ENCODE measurements at places on chromosomes 7 and 10.

DNA sequence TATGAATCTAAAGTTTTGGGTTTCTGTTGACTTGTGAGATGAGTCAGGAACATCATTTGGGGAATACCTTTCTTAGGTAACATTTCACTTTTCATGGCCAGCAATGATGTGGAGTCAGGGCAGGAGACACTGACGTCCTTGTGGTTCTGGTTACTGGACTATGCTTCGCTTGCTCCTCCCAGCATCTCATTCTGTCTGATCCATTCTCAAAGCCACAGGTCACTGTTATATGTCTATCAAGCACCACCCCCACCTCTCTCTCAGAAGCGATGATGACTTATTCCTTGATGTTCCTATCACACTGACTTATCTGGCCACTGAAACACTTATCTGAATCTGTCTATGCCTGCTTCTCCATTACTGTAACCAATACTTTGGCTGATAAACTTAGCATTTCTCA is 51.6 kb downstream of the TES start:
- DNase-seq = no peak

GRCh38 chr7:84105586-84105985 is 89.0 kb downstream of the SEMA3A start:
- DNase-seq = peak; percentile 24

GRCh38 chr10:46247808-46248569 is 38.8 kb upstream of the ANTXRL start:
- DNase-seq = no peak

DNA sequence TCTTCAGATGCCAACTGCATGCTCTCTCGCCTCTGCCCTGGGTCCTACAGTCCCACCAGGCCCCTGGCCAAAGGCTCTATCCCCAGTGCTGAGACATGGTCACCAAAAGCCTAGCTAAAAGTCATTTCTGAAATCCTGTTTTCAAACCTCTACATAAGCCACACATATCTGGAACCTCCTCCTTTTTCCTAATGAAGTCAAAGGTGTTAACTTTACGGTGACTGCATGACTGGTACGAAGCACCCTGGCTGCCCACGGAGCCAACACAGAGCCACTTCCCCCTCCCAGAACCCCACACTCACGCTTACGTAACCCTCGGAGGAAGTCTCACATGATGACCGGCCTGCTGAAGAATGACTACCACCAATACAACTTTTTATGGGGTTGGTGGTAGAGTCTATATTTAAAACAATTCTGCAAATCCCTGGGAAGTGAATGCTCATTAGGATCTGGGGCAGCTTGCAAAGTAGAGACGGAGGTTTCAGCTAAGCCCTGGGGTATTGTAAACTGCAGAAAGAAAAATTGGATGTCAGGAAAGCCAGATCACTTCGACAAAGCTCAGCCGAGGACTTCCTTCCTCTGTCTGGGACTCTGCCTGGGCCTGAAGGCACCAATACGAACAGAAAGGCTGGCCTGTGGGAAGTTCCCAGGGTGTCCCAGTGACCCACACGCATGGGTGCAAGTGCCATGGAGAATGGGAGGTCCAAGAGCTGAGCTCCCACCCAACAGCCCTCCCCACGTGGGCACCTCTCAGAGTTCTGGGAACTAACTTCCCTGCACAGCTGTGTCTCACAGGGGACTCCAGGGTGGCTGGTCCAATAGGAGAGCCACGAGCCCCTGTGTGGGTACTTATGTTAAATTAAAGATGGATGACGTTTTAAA is 50.7 kb downstream of the PDGFA start:
- no peak for DNase-seq

GRCh38 chr10:35041502-35041879 is 48.6 kb downstream of the CUL2 start:
- no peak for DNase-seq

DNA sequence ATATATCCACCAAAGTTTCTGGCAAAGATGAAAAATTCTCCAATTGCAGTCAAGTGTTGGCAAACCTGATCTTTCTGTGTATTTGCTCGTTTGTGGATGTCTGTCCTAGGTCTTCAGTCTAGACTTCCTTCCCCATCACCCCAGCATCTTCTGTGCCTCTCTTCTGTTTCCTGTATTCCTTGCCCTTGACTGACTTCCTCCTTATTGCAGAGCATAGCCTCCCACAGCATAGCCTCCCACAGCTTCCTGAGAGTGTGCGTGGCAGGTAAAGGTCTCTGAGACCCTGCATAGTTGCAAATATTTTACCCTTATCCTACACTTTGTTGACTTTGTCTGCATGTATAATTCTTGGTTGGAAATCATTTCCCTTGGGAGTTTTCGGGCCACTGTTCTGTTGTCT is 18.4 kb downstream of the SLC18A2 start:
- DNase-seq = no peak

GRCh38 chr10:60208676-60209269 is 180.9 kb downstream of the ANK3 start:
- DNase-seq = no peak

- DNase-seq = no peak
Measured at GRCh38 chr10:123553810-123554430, 112.2 kb upstream of the GPR26 start.

DNA sequence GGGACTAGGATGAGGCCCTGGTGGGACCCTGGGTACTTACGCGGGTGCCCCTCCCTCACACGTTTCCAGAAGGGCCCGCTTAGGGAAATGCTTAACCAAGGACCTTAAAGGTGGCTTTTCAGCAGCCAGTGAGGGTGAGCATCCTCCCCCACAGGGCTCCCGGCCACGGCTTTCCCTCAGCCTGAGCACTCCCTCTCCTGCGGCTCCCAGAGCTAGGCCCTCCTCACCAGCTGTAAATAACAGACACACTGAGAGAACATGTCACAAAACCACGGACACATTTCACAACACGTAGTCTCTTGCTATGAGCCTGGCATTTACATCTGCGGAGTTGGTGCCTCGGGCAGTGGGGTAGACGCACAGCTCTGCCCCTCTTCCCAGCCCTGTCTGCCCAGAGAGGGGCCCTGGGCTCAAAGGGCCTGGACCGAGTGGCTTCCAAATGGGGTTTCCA is 25.2 kb downstream of the GRID1 start:
- DNase-seq = no peak

DNA sequence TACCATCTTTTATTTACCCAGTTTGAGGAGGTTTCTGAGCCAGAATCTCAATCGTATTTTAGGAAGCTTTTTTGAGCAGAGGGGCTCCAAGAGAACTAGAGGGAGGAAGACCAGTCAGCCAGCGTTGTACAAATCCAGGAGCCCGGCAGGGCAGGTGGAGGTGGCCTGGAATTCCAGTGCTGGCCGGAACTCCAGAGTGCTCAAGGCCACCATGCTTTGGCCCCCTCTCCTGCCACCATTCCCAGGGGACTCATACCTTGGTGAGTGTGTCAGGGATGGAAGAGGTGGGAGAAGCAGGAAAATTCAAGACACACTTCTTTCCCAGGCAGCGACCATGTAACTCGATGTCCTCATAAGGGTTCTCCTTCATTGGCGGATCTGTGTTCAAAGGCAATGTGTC is 55.3 kb downstream of the DENND2A start:
- DNase-seq = no peak

- no peak for DNase-seq
Measured at GRCh38 chr10:110667620-110668343, 23.6 kb downstream of the RBM20 start.

DNA sequence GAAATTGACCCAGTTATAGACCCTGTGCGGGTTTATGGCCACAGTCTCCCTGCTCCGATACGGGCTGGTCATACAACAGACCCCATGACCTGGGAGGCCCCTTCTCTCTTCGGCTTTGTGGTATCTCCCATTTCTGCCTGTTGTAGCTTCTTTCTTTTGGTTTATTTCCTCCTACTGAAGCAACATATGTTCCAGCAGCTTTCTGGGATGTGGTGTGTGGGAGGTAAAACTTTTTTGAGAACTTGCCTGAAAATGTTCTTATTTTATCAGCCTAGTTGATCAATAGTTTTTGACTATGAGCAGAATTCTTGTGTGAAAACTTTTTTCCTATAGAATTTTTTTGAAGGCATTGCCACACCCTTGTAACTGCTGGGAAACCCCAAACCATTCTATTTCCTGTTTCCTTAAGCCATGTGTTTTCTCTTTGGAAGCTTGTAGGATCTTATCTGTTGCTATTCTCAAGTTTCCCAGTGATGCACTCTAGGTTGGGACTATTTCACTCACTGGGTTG is 80.0 kb downstream of the DAGLB start:
- DNase-seq = no peak

DNA sequence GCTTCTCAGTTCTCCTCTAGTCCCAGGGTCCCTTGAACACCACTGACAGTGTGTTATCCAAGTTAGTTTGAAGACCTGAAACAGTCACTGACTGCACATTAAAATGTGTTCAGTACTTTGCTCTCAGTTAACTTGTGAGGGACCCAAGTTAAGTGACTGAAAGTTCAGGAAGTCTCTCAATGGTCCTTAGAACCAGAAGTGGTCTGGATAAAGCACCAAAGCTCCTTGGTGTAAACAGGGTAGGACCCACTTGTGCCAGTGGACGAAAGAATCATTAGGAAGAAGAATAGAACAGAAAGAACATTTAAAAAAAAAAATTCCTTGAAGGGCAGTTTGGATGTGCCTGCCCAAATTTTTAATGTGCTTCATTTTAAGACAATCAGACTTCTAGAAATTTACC is 45.1 kb downstream of the NOD1 start:
- no peak for DNase-seq

DNA sequence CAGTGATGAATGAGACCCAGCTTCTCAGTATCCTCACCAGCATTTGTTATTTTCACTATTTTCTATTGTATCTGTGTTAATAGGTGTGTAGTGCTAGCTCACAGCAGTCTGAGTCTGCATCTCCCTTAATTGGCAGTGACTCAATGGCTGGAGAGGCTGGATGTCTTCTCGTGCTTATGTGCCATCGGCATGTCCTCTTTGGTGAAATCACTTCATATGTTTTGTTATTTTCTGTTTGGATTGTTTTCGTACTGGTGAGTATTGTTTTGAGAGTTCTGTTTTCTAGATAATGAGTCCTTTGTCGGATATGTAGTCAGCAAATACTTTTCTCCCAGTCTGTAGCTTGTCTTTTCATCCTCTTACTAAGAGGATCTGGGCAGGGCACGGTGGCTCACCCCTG is 66.1 kb downstream of the AMZ1 start:
- no peak for DNase-seq

DNA sequence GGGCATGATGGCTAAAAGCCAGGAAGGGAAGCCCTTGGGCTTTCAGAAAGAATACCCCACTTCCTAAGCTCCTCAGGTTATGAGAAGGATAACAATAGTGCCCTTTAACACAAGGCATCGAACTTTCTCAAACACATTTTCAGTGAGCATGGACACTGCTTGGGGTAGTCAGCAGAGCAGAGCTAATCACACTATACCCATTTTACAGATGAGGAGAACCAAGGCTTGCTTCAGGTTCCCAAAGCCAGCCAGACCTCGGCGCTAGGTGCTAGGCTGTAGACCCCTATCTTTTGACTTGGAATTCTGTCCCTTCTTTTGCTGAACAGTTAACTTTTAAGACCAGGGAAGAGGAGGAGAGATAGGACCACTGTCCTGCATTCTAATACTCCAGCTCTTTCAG is 1.8 kb downstream of the NEURL1 start:
- DNase-seq = no peak

DNA sequence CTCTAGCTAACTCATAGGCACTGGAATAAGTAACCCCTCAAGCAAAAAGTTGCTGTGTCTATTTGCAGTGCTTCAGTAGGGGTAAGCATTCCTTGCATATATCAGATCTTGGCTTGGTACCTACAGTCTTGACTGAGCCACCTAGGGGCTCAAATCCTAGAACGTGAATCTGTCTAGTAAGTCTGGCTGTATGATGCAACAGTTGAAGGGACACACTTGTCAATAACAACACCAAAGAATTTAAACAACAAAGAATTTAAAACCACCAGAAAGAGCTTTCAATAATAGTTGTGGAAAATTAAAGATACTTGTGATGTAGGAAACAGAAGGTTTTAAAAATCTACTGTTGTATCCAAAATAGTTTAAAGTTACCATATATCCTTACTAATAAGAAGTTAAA is 65.4 kb downstream of the EBLN1 start:
- no peak for DNase-seq

GRCh38 chr7:107463139-107464078 is 6.4 kb upstream of the GPR22 start:
- peak; percentile 51 for DNase-seq

DNA sequence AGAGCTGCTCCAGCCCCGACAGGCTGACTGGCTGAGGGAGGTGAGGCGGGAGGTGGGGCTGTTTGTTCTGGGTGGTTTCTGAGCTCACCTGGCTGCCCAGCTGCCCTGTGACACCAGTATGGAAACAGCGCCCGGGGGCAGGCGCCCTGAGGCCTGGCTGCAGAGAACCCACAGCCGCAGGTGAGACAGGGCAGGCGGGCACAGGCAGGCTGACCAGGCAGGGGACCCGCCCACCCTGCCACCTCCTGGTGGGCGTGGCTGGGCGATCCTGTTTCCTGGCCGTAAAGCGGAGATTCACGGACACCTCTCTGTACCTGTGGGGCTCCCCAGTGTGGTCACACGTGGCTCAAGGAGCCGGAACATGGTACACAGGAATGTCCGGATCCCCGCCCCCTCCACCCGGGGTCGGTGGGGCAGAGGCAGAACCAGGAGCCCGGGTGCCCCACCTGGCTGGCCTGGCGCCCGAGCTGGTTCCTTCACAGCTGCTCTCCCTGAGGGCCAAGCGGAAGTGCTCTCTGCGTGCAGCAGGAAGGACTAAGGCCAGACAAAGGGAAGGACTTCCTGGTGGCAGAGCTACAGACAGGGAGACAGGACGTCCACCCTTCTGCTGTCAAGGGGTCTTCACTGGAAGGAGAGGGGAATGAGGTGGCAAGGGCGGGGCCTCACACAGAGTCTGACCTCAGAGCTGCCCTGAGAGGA is 3.9 kb downstream of the MICALL2 start:
- DNase-seq = no peak

GRCh38 chr7:39950473-39951225 is 593 bp downstream of the CDK13 start:
- DNase-seq = no peak

DNA sequence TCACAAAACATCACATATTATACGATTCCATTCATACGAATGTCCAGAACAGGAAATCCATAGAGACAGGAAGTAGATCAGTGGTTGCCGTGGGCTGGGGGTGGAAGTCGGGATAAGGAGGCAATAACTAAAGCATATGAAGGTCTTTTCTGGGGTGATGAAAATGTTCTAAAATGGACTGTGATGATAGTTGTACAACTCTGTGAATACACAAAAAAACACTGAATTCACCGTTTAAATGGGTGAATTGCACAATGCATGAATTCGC is 3.2 kb upstream of the INSIG1 start:
- DNase-seq = no peak

DNA sequence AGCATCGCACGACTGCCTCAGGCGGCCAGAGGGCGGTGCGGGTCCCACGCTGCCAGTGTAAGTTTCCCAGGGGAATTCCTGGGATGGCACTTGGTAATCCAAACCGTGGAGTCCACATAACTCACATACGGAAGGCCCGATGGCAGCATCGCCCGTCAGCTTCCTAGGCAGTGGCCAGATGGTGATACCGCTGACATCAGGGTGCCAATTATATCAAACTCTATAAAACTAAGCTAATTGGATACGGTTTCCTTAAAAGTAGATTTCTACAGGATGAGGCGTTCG is 189.8 kb downstream of the CELF2 start:
- no peak for DNase-seq

GRCh38 chr7:148698397-148699023 is at the start of gene CUL1:
TSS of gene CUL1 (plus strand) at chr7:148698903. CDS start at chr7:148730123, 31,220 bp downstream.
- DNase-seq = peak; percentile 48

Data from GM04504 (cell line).